ENCODE measurements at places on chromosomes 11 and 22.

DNA sequence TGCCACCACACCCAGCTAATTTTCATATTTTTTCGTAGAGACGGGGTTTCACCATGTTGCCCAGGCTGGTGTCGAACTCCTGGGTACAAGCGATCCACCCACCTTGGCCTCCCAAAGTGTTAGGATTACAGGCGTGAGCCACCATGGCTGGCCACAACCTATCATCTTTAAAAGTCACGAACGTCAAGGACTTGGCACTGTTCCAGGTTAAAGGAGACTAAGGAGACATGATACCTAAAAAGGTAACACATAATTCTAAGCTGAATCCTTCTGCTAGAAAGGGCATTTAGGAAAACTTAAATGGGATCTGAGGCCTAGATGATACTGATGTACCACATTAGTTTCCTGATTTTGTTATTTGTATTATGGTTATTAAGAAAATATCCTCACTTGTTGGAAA is 43.3 kb upstream of the SYT9 start:
- DNase-seq = peak; percentile 3

- DNase-seq = no peak
These were observed 469.2 kb upstream of the ANO5 start for GRCh38 chr11:21723678-21724077.

DNA sequence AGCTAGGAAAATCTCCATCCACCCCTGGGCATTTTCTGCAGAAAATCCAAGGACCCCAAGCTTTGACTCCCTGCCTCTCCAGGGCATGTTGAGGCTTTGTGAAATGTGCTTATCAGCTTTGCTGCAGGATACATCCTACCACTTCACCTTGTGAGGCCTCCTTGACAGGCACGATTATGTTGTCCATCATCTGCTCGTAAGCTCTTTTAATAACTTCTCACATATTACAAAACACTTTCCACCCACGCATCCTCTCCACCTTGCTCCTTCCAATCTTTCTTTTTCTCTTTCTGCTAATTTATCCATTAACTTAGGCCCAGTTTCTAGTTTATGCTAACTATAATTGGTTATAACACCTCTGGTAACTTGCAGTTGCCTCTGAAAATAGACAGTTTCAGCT is 147.0 kb upstream of the MTNR1B start:
- DNase-seq = no peak

DNA sequence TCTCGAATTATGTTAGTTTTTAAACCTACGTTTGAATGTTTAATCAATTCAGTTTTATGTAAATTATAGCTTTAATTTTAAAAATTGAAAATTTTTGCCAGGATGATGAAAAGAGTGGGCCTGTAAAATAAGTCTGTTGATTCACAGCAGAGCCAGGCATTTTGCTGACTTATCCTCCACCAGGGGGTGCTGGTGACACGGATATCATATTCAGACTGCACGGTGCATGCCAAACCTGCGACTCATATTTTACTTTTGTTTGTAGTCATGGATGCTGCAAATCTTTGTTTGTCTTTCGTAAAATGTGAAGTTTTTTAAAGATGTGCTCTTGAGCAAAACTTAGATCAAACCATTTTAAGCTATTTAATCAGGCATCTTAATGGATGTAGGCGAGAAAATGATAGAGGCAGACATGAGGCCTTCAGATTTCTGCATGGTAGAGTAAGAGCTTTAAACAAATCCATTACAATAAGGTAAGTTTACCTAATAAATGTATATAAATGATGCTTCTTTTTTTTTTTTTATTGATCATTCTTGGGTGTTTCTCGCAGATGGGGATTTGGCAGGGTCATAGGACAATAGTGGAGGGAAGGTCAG is 3.6 kb upstream of the OR8B3 start:
- DNase-seq = peak; percentile 86

DNA sequence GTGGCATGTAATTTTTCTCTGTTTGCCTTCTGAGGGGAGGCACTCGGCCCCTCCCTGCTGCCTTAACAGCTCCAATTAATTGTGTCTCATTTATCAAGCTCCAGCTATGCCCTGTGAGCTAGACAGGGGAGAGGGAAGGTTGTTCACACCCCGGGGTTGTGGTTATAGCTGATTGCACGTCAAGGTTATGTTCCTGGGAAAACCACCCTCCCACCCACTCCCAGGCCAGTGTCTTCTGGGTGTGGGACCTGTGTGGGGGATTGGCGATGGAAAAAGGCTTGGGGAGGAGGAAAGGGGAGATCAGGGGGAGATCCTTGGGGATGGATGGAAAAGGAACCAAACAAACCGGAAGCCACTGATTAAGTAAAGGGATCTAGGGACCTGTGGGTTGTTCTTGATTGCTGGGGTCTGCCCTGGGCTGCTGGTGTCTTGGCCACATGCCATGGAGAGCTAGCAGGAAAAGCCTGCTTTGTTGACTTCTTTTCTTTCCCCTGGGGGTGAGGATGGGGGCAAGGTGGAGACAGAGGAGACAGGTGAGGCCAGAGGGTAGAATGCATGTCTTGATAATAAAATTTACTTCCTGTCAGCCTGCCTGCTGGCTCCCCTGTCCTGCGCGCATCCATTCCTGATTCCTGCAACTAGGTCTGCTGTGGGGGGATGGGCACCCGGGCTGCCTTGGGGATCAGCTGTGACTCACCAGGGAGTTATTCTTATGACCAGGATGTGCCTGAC is 13.5 kb upstream of the SORL1-AS1 start:
- peak; percentile 98 for DNase-seq

DNA sequence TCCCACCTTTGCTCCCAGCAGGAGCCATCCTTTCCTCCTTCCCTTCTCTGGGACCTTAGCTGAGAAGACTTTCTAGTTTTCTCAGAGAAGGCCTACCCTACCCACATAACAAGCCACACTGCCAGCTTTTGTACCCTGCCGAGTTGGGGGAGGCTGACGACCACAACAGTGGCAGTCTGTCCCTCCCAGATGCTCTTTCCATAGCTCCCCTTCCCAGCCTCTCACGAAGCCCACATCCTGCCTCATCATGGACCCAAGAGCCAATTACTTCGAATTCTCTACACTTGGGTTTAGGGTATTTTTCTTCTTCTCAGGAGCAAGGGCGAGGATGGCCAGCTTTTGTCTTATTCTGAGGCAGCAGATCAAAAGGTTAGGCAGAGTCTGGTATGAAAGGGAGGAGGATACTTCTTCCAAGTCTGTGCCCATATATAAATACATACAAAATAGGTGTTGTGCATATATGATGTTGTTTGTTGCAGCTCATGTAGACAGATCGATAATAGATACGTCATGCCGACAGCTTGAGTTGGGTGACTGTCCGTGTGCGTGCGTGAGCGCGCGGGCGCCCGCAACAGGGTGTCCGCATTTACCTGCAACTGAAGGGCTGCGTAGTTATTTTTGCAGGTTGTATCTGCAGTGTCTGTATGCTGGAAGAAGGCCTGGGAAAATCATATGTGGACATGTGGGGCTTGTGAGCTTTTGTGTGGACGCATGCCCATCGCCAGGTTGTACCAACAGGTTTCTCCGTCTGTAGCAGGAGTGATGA is 846 bp upstream of the NRGN start:
- DNase-seq = peak; percentile 44

- DNase-seq = no peak
These were observed 46.2 kb upstream of the SEPTIN5 start for GRCh38 chr22:19667872-19668740.

DNA sequence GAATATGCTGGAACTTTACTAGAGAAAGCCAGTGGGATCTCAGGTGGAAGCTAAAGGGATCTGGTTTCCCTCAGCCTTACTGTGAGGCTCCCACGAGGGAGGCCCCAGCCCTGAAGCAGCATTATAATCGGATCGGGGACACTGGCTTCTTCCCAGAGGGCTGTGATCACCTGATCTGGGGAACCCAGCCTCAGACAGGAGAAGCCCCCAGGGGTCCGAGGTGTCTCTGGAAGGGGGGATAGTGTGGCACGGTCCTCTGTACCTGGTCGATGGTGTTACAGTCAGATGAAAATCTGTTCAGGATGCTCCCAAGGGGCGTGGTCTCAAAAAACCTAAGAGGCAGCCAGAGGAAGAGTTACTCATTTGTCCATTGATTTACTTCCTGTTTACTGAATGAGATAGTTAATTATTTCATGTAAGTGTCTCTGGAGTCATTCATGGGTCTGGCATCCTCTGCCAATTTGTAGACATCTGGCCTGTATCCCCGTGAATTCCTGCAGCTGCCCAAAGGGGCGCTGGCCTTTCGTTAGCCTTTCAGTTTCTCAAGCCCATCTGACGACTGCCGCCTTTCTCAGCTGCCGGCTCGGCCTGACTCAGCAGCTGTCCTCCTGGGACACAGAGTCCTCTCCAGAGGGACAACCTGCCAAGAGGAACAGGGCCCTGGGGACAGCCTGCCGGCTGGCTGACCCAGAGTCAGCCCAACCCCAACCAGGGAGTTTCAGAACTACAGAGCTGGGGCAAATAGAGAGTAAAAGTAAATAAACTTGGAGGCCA is 17.0 kb upstream of the KCNJ11 start:
- DNase-seq = peak; percentile 90

- DNase-seq = peak; percentile 56
These were observed 164.4 kb upstream of the ZBED5 start for GRCh38 chr11:11022125-11022730.

GRCh38 chr11:101914341-101914737 is 471 bp upstream of the CEP126 start:
- peak; percentile 61 for DNase-seq
